Osteocyte (in vitro differentiated cells): ENCODE measurements at places on chromosomes 3 and 15.

DNA sequence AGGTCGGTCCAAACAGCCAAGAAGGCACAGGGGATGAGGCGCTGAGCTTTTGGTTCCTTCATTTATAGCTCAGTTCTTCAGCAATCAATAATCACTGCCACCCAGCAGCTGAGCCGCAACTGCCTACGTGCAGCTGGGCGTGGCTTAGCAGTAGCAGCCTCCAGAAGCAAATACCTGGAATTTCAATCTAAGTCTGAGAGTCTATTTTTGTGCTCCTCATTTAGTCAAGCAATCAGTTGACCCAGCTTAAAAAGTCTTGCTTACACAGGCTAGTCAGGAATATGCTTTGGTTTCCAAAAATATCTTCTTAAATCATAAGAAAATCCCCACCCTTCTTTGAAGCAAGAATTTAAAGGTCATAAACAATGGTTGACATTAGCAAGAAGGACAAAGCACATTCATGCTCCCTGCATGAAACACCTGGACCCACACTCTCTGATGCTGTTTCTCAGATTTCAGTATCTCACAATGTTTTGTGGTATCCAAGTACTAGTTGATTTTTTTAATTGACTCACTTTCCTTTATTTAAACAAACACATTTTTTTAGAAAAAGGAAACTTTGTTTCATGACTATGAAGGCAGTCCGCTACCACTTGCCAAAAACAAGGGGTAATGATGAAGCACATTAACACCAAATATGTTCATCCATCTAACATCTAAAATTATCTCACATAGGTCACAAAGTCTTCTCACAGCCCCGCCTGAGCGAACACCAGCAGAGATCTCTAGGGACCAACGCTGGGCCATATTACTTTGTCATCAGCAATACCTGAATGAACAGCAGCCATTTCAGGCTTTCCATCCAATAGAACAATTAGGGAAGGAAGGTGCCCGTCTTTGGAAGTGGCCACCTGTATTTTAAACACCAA, 106.1 kb downstream of the OXNAD1 start:
- no peaks in the 10 kb centered on the region for H3K27me3 ChIP-seq
- H3K36me3 ChIP-seq: peaks cover 57% of the 10 kb centered on the region
- H3K4me1 ChIP-seq: peaks cover 48% of the 10 kb centered on the region

DNA sequence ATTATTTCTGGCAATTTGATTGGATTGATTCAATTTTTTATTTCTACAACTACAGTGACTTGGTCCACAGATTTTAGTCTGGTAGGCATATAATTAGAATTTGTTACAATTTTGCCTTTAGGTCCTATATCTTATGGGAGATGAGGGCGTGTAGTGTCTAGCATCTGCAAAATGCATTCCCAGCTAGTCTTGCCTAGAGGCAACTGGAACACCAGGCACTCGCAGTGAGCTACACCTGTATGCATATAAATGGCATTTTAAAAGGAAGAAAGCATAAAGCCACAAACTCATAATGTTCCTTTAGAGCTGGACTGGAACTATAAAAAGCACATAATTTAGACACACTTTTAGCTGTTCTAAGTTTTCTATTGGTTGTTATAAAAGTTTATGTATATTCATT, 17.9 kb upstream of the SPPL2A start:
- H3K4me3 ChIP-seq: no peak overlapping the region
- H3K27me3 ChIP-seq: peaks cover 11% of the 10 kb centered on the region
- DNase-seq: no peak

DNA sequence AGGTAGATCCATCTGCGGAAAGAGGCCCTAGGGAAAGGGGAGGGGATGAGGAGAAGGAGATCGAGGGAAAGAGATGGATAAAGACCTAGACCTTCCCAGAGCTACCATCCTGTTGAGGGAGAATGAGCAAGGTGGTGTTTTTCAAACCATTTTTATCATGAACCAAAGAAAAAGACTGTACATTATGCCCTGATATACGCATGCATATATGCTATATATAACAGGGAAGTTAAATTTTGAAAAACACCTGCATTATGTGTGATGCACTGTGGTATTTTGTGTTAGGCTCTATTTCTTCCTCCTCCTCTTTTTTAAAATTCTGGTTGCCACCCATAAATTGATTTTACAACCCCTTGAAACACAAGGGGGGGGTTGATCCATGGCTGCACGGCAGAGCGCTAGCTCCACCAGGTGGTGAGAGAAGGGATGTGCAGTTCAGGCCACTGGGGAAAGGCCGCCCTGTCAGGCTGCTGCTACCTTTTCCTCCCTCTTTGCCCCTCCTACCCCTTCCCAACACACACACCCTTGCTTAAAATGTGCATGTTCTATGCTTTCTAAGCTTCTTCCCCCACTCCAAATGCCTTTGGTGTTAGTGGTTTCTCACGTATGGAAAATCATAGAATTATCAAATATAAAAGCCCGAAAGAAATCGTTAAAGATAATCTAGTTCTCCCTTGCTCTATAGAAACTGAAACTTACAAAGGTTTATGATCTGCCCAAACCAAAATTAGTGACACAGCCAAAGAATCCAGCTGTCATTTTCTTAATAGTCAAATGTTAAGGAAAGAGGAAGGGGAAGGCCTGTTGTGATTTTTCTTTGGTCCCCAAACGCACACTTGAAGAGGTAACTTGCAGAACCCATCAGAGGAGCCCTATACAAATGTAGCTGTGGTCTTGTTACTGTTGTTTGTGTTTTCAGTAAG, 262.0 kb upstream of the UMPS start:
- no peak overlapping the region for H3K27ac ChIP-seq
- H3K27me3 ChIP-seq: peaks cover 10% of the 10 kb centered on the region
- no peak for DNase-seq
- no peaks in the 10 kb centered on the region for H3K36me3 ChIP-seq
- H3K4me3 ChIP-seq: no peak overlapping the region

GRCh38 chr15:84023636-84024035, 211.9 kb upstream of the GOLGA6L4 start:
- H3K4me3 ChIP-seq: no peak overlapping the region
- no peaks in the 10 kb centered on the region for H3K36me3 ChIP-seq
- H3K4me1 ChIP-seq: no peaks in the 10 kb centered on the region
- H3K27ac ChIP-seq: no peak overlapping the region
- DNase-seq: no peak
